ENCODE measurements at places on chromosomes 2 and 18.

- no peak for DNase-seq
Observed at GRCh38 chr18:56257205-56257604, 381.2 kb downstream of the TXNL1 start.

DNA sequence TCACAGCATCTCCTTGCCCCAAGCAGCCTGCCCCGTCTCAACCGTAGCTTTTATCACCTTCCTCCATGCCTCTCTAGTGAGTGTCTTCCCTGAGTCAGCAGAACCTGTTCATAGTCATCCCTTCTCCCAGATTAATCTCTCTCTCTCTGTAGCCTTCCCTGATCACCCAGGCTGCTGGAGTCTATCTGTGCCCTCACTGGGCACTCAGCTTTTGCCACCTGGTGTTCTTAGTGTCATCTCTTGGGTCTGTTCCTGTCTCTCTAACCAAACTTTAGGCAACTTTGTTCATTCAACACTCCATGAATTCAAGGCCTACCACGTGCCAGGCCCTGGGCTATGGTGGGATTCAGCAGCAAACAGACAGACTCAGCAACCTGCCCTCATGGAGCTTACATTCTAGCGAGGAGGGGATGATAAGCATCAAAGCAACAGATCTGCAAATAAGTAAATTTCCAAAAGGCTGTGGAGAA is 159.1 kb downstream of the SMAD7 start:
- DNase-seq: no peak

DNA sequence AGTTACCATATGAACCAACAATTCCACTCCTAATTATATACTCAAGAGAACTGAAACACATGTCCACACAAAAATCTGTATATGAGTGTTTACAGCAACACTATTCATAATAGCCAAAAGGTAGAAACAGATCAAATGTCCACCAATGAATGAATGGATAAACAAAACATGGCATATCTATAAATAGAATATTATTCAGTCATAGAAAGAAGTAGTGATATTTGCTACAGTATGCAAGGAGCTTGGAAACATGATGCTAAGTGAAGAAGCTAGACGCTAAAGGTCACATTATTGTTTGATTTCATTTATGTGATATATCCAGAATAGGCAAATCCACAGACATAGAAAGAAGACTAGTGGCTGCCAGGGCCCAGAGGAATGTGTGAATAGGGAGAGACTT is 92.0 kb downstream of the RTTN start:
- no peak for DNase-seq

GRCh38 chr2:33040541-33040940 is 93.8 kb downstream of the LTBP1 start:
- no peak for DNase-seq

- no peak for DNase-seq
Observed at GRCh38 chr18:59959073-59959472, 59.3 kb downstream of the PMAIP1 start.

Measured in activated gamma-delta T cell (primary cell).